ENCODE measurements at places on chromosomes 1 and 21.

DNA sequence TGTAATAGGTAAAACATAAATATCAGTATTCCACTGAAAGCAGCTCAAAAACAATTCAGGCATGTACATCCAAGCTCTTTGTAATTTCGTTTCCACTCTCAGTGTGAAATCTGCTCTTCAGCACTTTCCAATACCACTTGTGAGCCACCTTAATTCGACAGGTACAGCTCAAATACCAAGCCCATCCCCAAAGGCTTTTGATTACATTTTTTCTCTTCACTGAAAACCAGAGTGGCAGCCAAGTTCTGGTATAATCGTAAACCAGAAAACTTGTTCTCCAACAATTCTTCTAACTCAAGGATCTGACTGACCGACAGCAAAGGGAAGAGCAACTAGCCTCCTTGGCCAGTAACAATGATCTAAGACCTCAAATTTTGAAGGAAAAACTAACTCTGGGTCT, 36.8 kb downstream of the FBXO42 start:
- DNase-seq: no peak

- no peak for DNase-seq
These were observed 13.7 kb downstream of the BLACAT1 start for GRCh38 chr1:205442051-205442725.

DNA sequence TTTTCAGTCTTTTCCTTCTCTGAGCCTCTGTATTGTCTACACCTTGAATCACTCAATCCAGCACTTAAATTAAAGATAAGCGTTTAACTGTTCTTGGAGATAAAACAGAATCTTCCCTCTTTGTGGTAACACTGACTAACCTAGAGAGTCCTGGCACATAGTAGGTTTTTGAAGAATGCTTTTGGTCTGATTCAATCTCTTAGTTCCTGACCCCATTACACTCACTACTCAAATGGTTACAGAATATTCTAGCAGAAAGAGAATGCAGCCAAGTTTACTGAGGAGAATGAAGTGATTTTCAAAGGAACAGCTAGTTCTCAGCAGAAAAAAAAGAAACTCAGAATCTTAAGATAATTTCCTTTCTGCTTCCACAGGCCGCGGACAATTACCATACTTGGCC, 309.2 kb upstream of the PRMT6 start:
- no peak for DNase-seq

DNA sequence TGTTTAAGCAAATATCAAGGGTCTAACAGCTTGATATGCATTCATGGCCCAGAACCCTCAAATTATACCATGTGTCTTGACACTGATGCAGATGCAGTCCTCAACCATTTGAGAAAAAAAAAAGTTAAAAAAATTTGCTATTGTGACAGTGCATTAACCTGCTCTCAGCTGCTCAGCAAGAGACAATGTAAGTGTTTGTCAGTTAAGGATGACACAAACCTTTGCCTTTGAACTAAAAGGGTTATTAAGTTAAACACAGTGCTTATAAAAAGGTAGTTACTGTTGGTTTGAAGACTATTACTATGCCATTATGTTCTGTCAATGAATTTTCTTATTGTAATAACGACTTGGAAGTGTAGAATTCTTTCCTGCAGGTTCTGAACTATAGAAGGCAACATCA, 655.6 kb upstream of the NEGR1 start:
- no peak for DNase-seq

DNA sequence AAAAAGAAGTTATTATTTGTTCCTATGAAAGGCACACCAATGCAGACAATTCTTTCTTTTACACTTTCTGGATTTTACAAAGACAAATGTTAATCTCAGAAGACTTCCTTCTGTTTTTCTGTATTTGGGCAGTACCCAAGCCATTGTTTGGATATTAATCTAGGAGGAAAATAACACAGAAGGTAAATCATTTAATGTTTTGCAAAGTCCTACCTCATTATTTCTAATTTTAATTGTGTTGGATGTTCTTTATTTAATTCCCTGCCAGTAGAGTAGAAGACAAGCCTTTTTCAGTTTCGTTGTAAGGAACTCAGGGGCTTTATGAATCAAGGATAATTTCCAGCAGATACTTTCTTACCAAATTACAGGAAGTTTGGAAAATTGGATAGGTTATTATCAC, 118.3 kb downstream of the VPS13D start:
- no peak for DNase-seq

DNA sequence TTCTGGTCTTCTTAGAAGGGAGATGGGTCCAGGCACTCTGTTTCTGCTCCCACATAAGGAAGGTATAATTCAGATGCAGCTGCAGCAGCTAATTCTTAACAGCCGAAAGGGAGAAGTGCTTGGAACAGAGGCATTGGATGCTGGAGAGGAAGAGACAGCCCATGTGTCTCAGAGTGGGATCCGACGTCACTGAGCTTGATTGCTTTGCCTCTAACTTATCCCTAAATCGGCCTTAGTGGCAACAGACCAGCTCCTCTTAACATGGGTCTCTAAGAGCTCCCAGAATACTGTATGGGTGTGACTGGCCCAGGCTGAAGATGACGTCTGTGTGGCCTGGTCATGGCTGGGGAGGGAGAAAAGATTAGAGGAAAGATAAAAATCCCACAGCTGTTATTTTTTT, 40.7 kb upstream of the KCND3 start:
- DNase-seq: no peak

- no peak for DNase-seq
These were observed 28.5 kb downstream of the RAB7B start for GRCh38 chr1:205974712-205975111.

DNA sequence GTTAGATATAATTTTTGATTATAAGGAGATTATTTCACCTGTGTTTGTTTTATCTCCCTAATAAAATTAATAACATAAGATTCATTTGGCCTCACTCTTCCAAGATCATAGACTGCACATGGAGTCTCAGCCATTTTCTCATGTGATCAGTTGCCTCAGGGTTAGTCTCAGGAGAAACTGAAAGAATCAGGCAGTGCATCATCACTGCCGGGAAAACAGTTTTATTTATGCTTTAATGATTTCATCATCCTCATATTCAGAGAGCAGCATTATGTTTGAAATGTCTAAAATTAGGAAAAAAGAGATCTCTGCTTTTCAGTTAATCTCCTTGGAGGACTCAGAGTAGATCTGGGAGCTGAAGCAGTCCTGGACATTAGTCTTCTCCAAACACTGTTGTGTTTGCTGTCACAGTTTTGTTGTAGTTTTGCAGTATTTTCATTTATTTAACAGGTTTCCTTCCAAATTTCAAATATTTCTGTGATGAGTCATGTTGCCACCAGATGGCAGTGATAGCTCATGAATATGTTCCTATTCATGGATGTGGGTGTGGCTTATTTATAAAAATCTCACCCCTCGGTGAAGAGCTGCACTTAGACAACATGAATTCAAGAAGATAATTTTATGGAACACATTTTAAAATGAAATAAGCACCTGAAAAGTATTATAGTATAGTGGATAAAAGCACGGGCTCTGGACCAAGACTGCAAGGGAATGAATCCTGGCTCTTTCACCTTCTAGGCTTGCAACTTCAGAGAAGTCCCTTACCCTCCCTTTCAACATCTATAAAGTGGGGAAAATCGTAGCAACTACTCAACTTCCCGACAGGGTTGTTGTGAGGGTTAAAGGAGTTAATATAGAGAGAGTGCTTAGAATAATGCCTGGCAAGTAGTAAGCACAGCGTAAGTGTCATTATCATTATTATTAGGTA, 31.2 kb downstream of the CHD1L start:
- DNase-seq: no peak

DNA sequence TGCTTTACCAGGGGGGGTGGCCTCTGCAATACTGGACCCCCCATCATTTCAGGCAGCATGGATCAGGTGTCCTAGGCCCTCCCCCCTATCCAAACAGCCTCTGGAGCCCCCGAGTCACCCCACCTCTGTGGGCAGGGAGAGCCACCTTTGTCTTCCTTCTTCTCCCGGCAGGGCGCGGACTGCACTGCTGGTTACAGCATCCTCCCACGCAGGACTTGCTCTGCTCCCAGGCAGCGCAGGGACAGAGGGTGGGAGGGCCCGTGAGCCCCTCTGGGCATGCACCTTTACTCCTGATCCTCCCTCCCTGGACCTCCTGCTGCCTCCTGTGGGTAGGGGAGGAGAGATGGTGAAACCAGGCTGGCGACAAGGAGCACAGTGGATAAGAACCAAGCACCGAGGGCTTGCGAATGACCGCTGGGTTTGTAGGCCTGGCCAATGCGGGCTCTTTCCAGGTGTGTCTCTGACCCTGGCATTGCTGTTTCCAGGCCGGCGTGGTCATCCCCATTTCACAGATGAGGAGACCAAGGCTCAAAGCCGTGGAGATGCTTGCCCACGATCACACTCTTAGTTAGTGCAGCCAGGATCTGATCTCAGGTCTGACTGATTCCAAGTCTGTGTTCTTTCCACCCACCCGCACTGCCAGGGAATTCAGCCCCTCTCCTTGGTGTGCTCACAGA, 73.6 kb upstream of the TARDBP start:
- no peak for DNase-seq

DNA sequence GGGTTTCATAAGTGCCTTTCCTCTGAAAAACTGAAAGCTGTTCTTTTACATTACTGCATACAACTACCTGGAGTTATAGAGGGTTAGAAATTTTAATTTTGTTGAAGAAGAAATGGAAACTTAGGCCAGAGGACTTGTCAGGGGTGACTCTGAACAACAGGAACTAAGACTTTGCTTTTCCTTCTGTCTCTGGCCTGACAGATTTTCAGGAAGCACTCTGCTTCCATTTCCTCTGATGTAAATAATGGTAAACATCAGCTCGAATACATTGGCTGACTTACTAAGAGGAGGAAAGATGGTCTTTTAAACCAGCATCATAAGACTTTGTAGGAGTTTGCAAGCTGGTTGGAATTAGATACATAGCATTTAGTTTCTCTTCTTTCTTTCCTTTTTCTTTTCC, 27.1 kb upstream of the PLEKHM2 start:
- DNase-seq: no peak

DNA sequence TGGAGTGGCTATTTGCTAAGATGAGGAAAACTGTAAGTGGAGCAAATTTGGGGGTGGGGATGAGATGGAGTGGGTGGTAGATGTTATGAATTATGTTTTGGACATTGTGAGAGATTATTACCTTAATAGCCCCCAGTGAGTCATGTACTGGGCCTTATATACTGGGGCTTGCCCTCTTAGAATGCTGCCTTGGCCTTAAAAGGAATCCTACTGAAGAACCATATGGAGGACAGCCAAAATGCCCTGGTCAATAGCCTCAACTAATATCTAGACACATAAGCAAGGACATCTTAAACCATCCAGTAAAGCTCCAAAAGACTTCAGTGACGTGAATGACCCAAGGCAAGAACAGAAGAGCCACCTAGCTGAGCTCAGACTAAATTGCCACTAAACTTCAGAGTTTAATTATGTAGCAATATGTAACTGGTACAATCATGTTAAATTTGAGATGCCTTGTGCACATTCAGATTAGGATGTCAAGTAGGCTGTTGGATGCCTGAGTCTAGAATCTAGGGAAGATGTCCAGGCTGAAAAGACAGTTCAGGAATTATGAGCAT, 13.9 kb upstream of the IGSF3 start:
- DNase-seq: no peak

GRCh38 chr1:8540261-8540941, 222.5 kb downstream of the SLC45A1 start:
- DNase-seq: no peak

DNA sequence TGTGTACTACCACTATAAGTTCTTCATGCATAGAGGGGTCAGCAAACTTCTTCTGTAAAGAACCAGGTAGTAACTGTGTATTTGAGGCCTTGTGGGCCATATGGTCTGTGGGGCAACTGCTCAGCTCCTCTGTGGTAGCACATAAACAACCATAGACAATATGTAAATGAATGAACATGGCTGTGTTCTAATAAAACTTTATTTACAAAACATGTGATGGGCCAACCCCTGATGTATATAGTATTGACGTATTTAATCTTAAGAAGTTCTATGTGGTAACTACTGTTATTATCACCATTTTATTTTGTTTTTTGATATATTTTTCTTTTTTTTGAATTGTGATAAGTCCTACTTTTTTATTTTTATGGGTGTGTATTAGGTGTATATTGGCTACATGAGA, 15.4 kb downstream of the TRAF5 start:
- DNase-seq: no peak

DNA sequence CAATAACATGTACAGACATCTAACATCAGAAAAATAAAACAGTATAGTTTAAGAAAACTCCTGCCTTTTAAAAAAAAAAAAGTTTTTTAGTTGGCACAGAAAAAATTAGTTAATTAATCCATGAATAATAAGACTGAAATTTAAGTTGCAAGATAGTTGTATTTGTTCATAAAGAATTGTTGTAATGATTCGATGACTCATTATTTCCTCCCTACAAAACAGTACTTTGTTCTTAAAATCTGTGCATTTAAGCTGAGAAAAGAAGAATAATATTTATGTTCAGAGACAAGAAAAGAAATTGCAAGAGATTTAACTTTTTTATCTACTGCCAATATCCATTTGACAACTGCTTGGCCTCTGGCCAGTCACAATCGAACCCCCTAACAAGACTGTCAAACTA, 894.7 kb downstream of the ADGRL2 start:
- no peak for DNase-seq

- DNase-seq: no peak
These were observed 4.4 kb downstream of the FOXD3 start for GRCh38 chr1:63326473-63327380.

DNA sequence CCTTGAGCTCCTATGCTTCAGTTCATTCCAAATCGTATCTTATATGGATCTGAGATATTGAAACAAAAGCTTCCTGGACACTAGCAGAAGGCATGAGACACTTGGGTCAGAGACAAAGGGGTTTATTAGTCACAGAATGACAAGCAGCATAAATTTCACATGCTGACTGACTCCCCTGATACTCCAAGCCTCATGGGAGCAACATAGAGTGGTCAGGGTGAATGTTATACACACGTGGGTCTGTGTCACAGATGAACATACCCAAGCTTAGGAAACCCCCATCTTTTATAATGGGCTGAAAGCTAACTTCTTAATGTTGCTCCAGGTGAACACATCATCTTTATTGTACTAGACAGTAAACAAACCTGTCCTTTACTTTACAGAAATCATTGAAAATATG, 599.9 kb upstream of the RGS18 start:
- DNase-seq: no peak

Measured in posterior cingulate gyrus (tissue), 11 donors.